NCI-H510A (cell line): ENCODE measurements at places on chromosomes 11 and 22.

- no peak for DNase-seq
Observed at GRCh38 chr11:93791493-93791892, 7.4 kb downstream of the MED17 start.

DNA sequence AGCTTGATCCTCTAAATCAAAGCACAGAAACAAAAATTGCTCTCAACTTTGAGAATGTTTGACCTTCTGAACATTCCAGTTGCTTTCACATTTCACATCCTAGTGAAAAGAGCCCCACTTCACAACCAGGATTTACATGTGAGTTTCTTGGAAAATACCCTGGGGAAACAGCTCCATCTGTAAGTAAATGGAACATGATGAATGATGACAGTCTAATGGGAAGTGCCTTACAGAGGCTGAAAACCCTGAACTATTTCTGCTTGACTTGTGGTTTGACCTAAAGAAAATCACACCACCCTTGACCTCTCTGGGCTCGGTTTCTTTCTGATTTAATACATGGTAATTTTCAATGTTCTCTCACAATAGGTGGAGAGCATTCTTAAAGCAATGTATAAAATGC is 499.4 kb upstream of the API5 start:
- DNase-seq = no peak

- DNase-seq = no peak
Observed at GRCh38 chr11:72229925-72230763, 5.6 kb downstream of the INPPL1 start.

DNA sequence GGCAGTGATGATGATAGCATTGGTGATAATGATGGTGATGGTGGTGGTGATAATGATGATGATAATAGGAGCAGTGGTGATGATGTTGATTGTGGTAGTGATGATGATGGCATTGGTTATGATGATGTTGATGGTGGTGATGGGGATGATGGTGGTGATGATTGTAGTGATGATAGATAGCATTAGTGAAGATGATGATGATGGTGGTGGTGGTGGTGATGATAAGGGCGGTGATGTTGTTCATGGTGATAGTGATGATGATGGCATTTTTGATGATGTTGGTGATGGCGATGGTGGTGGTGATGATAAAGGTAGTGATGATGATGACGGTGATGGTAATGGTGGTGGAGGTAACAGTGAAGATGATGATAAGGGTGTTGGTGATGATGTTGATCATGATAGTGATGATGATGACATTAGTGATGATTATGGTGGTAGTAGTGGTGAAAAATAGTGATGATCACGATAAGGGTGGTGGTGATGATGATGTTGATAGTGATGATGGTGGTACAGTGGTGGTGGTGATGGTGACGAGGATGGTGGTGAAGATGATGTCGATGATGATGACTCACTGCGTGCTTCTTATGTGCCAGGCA is 93.0 kb downstream of the MPPED1 start:
- no peak for DNase-seq

DNA sequence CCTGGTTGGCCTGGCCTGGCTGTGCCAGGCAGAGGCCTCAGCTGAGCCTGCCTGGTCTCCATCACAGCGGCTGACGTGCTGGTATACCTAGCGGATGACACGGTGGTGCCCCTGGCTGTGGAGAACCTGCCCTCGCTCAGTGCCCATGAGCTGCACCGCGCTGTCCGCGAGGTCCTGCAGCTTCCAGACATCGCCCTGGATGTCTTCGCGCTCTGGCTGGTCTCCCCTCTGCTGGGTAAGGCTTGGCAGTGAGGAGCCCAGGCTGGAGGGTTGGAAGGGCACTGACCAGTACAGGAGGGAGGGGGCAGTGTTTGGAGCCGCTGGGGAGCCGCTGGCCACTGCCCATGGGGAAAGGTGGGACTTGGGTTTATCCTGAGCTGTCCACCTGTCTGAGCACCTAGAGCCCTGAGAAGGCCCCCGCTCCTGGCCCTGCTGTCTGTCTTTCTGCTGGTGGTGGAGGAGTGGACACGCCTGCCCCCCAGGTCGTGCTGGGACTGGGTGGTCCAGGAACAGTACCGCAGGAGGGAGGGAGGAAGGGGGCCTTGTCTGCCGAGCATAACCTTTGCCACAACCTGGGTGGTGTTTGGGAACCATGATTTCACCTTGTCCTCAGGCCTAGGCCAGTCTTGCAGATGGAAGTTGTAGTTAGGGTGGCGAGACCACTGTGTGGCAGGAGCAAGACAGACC is 3.0 kb downstream of the FRMD8 start:
- no peak for DNase-seq

GRCh38 chr22:22198751-22199150 is 45.8 kb upstream of the VPREB1 start:
- no peak for DNase-seq

DNA sequence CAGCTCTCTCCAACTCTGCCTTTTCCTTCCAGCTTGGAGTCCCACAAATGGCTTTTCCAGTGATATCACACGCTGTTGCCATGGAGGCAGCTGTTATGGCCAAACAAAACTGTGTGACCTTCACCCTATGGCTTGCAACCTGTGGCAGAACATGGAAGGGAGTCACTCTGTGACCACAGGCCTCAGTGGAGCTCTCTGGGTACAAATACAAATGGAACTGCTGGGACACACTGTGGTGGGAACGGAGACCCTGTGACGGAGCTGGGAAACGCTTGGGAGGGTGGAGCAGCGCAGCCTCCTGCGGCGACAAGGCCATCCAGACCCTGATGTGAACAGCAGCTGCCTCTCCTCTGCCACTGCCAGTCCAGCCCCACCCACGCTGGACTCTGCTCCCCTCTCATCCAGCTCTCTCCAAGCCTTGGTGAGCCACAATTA is 162.5 kb downstream of the ETS1 start:
- DNase-seq = peak; percentile 38

DNA sequence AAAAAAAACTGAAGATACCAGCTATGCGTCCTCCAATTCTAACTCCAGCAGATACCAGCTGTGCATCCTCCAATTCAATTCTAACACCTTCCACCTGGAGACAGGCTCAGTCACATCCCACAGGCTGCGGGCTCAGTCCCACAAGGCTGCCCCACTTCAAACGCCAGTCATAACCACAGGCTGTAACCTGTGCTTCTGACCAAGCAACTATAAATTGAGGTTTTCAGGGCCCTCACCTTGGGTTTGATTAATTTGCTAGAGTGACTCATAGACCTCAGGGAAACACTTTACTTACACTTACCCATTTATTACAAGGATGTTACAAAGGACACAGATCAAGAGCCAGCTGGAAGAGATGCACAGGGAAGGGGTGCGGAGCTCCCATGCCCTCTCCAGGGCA is 32.4 kb upstream of the MSANTD2 start:
- no peak for DNase-seq

DNA sequence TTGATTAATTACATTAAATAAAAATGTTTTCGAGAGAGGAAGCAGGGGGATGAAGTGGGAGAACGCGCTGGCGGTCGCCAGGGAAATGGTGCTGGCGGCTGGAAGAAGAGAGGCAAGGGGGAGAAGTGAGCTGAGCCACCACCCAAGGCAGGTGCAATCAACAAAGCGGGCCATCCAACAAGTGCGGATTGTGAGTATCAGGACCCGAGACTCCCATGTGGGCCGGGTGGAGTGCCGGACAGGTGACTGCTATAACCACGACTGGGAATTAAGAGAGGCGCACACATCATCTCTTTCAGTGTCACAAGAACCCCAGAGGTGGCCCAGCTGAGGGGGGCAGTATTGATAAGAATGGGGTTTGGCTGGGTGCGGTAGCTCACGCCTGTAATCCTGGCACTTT is 41.2 kb upstream of the ATXN10 start:
- no peak for DNase-seq

DNA sequence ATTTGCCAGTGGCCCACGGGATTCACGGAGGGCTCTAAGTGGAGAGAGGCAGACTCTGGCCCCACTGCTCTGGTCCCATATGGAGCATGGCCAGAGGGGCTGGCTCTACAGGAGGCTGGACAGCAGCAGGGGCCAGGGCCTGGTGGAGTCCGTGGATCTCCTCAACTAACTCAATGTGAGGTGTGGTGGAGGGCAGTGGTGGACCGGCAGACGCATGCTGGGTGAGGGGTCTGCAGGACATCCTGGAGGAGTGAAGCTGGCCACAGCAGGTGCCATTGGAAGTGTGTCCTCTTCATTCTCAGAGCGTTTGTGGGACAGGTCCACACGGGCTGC is 15.6 kb downstream of the IGF2 start:
- no peak for DNase-seq
